ENCODE measurements at places on chromosomes 4 and X. TPM values are rescaled to one million over a fixed set of nuclear protein-coding genes. Genes with fewer than 3 reads are reported as not detected.

IL1RAPL1 gene
- 2.3 TPM for total RNA-seq

STAG2 gene
- total RNA-seq = 73.2 TPM

DCAF4L1 gene
- total RNA-seq = 0.19 TPM

PNMA3 gene
- 0.28 TPM for total RNA-seq

GAB3 gene
- total RNA-seq = 7.3 TPM

PAK3 gene
- 4.0 TPM for total RNA-seq

ENPEP gene
- total RNA-seq = 2.1 TPM

P2RY10 gene
- not detected for total RNA-seq
